ENCODE measurements at places on chromosomes 2 and 18.

DNA sequence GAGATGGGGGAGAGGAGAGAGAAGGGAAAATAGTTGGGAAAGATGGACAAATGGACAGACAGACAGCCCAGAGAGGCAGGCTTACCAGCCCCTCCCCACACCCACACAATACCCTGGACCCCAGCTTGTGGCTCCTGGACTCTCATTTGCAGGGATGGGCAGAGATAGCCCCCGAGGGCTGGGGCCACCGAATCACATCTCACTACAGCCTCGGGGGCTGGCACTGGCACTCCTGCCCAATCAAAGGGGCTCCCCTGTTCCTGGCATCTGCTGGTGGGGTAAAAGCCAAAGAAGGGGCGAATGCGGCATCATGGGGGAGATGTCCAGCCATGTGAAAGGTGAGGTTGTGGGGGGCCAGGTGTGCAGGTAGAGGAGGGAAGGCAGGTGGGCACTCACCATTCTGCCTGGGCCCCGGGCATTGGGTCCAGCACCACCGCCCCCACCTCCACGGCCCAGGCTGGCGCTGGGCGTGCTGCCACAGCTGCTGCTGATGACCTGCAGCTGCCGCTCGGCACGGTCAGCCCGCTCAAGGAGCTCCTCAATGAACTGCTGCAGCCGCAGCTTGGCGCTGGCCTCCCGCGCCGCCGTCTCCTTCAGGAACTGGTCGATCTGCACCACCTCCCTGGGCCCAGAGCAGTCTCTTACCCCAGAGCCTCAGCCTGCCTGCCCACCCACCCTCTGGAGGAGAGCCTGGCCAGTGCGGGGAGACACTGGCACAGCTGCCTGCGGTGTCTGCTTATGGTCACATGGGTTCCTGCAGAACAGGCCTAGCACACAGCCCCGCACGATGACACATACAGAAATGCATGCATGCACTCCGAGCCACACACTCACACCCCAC, 18.0 kb downstream of the FBXO41 start:
- DNase-seq, result no peak

DNA sequence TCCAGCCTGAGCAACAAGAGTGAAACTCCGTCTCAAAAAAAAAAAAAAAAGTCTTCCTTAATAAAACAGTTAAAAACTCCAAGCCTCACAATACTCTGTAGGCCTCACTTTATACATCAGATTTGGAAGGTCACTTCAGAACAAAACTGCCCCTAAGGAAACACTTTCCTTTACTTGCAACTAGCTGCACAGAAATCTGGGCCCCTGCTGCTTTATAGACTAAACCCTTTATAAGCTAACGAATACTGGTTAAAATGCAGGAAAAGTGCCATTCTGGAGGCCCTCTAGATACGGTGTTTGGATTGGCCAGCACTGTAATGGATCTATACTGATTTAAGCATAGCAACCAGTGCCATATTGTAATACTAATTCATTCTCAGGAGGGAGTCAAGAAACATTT, 1.5 kb downstream of the ABHD1 start:
- DNase-seq, result no peak

DNA sequence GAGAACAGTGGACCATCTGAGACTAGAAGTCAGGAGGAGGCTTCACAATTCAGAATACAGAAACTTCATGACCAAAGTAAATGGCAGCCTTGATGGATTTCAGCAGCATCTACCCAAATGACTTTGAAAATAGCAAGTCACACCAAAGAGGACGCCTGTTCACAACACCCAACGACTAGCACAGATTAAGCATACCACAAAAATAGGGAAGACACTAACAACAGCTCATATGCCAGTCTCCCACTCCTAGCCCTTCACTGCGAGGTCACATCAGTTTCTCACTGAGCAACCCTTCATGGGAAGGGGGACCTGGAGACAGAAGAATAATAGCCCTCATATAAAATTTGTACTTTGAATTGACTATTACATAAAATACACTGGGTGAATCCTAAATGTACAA, 228.4 kb upstream of the SLC39A10 start:
- DNase-seq, result no peak

GRCh38 chr18:77199707-77200106, 49.9 kb upstream of the GALR1 start:
- DNase-seq, result no peak

DNA sequence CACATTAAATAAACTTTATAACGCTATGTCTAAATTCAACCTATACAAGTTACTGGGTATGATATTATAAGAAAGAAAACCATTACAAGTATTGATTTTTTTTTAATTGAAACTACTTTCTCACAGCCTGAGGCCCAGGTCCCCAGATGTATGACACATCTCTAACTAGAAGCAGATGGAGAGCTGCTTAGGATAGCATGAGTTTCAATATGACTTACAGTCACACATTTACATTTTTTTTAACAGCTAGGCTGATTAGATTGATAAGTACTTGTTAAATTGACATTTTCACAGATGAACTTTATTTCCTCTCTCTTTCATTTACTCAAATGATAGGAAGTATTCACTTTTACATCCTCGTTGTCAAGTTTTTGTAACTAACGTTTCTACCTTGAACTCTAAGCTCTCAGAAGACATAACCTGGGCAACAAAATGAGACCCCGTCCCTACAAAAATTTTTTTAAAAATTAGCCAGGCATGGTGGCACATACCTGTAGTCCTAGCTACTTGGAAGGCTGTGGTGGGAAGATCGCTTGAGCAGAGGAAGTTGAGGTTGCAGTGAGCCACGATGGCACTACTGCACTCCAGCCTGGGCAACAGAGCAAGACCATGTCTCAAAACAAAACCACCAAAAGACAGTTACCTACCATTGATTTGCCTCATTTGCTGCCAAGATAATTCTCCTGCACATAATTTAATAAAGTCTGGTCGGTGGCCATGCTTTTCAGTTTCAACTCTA, 52.4 kb downstream of the STK39 start:
- DNase-seq, result peak; percentile 34

Data from stimulated activated CD4-positive, alpha-beta T cell treated with anti-CD3 and anti-CD28 coated beads, Interleukin-12 subunit alpha, Interleukin-12 subunit beta, amount 100 ng/mL, for 24 hours (primary cell).